NCI-H510A treated with DMSO at 0.1 percent for 48 hours (cell line): ENCODE measurements at places on chromosomes 12 and 14.
A peak's percentile ranks its signal among the peaks of the same experiment; 100 is the strongest.

GRCh38 chr12:632102-632696, 31.0 kb downstream of the NINJ2 start:
- DNase-seq, result peak; percentile 21

DNA sequence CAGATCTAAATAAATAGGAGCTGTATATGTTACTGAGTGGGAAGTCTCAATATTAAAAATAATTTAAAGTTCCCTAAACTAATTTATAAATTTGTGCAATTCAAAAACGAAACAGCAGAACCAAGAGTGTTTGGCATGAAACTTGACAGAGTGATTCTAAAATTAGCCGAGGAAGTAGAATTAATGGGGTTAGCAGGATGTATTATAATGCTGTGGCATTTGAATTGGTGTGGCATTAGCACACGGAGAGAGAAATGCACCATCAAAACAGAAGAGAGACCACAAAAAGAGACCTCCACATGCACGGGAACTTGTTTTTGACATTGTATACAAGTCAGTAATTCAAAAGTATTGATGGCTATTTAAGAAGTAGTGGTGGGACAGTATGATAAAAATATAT, 366.0 kb upstream of the RGS6 start:
- DNase-seq, result no peak

- DNase-seq, result no peak
These were observed 183.7 kb downstream of the DACT1 start for GRCh38 chr14:58821421-58821820.

DNA sequence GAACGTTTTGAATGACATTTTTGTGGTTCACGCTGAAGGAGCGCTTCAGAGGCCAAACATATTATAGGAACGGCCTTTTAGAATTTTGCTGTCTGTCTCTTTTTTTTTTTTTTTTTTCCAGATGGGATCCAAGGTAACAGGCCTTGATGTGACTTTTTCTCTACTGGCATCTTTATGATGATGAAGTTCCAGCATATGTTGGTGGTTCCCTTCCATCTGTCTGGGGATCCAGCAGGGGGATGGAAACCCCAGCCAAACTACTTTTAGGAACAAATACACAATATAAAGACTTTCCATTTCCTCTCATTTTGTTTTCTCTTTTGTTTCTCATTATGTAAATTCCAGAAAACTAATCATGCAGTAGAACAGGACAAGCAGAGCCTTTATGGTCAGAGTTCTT, 239.3 kb upstream of the PRICKLE1 start:
- no peak for DNase-seq

DNA sequence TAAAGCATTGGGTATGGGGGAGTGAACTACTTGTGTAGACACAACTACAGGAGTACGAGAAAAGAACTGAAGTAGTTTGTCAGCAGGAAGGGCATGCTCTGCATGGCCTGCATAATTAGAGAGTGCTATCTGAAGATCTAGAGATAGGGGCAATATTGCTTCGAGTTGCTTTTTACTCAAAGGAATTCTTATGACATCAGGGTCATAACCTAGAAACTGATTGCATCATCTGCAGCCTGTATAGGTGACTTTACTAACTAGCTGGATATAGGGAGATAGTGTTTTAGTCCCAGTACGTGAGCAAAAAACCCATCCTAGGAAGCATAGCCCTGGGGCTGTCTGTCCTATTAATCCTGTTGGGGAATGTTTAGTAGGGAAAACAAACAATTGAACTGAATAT, 39.8 kb downstream of the TMTC3 start:
- no peak for DNase-seq

DNA sequence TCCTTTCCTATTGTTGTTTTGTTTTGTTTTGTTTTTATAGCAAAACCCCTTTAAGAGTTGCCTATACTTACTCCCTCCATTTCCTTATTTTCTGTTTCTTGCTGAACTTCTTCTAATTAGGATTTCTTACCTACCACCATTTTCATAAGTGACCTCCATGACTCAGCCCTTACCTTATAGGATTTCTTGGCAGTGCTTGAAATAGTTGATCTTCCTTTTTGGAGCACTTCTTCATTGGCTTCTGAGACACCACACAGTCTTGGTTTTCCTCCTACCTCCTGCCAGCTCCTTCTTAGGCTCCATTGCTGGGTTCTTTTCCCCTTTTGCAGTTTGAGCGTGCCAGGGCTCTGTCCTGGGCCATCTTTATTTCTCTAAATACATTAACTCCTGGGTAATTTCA, 23.4 kb upstream of the EID3 start:
- DNase-seq, result no peak

GRCh38 chr12:69136931-69137613, 102.3 kb upstream of the CPSF6 start:
- peak; percentile 14 for DNase-seq

GRCh38 chr12:8156416-8156815, 399 bp upstream of the ZNF705A start:
- no peak for DNase-seq

DNA sequence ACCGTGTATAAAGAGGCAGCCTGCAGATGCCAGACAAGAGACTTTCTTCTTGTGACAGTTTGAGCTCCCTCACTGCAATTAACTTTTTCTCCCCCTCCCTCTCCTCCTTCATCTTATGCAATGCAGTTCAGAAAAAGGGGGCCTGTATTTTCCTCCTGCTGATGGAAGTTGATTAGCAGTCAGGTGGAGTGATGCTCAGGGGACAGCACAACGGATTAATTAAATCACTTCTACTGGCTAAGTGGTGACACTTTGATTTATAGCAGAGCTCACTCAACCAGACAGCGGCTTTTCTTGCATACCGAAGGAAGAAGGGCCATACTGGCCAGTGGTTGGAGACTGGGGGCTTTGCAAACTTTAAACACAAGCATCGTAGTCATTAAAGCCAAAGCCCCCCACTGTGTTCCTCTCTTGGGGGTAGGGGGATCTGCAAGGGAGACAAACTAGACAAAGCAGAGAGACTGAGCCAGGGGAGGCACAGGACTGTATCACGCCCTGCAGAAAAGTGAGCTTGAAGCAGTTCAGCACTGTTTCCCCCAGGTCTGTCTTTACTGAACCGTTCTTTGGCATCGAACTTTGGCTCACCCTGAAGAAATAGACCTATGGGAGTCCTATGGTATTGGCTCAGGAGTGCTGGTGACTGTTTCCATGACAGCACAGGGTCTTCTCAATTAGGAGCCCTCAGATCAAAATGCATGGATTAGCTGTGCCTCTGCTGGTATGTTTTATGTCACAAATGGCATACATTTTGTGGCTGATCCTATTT, 47.7 kb downstream of the SPRING1 start:
- DNase-seq, result no peak

DNA sequence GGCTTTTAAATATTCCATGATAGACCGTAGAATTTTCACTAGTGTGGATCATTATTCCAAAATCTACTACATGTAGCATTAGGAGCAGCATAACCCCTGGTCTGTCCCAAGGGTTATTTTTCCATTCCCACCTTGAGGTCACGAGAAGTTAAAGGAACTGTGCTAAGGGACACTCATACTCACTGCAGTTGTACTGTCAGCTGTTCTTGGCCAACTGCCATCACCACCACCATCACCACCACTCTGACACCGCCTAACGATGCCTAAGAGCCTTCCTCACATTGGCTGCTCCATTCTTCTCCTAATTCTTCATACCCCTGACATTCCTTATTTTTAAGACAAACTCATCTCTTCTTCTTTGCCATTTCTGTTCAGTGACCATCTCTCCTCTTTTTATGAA, 13.4 kb upstream of the PTGDR start:
- DNase-seq, result no peak

DNA sequence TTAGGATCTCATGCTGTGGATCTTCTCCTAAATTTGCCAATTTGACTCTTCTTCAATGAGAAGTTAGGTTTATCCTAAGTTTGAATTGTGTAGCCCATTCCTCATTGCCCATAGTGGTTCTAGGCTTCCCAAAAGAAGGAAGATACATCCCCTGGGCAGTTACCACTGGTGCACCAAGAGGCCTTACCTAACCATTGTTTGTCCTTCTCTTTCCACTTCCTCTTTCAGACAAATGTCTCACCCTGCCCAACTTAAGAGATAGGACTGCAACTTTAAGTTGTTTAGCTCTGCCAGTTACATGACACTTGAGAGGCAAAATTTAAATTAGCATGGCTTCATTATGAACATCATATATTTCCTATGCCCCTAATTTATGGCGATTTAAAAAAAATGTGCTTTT, 9.4 kb upstream of the KCNH3 start:
- no peak for DNase-seq
